ENCODE measurements at places on chromosomes 1 and 21.

- no peak for DNase-seq
These were observed 12.8 kb upstream of the CAMK1G start for GRCh38 chr1:209570743-209571142.

- DNase-seq = no peak
These were observed 40.9 kb downstream of the SYT6 start for GRCh38 chr1:114112775-114113174.

DNA sequence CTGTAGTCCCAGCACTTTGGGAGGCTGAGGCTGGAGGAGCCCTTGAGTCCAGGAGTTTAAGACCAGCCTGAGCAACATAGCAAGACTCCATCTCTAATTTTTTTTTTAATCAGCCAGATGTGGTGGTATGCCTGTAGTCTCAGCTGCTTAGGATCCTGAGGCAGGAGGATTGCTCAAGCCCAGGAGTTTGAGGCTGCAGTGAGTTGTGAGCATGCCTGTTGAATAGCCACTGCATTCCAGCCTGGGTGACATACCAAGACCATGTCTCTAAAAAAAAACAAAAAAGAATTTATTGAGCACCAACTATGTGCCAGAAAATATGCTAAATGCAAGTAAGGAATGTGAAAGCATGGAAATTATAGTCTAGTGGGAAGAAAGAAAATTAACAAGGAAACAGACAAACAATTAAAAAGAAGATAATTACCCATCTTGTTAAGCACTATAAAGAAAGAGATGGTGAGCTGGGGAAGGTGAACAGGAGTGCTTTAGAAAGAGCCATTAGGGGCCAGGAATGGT, 104.0 kb upstream of the ZNF678 start:
- no peak for DNase-seq

- DNase-seq = no peak
These were observed 334.3 kb upstream of the LRRC7 start for GRCh38 chr1:69233463-69233862.

- DNase-seq = no peak
These were observed 29.7 kb downstream of the PBX1 start for GRCh38 chr1:164588516-164589341.

DNA sequence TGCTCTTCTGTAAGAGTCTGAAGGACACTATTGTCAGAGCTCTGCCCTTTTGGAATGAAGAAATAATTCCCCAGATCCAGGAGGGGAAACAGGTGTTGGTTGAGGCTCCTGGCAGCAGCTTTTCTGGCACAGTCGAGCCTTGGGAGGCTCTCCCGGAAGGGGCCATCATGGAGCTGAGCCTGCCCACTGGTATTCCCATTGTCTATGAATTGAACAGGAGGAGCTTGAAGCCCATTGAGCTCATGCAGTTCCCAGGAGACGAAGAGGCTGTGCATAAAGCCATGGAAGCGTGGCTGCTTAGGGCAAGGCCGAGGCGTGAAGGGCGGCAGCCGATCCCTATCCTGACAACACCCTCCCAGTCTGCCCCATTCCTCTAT, 26.6 kb downstream of the UBE4B start:
- no peak for DNase-seq

DNA sequence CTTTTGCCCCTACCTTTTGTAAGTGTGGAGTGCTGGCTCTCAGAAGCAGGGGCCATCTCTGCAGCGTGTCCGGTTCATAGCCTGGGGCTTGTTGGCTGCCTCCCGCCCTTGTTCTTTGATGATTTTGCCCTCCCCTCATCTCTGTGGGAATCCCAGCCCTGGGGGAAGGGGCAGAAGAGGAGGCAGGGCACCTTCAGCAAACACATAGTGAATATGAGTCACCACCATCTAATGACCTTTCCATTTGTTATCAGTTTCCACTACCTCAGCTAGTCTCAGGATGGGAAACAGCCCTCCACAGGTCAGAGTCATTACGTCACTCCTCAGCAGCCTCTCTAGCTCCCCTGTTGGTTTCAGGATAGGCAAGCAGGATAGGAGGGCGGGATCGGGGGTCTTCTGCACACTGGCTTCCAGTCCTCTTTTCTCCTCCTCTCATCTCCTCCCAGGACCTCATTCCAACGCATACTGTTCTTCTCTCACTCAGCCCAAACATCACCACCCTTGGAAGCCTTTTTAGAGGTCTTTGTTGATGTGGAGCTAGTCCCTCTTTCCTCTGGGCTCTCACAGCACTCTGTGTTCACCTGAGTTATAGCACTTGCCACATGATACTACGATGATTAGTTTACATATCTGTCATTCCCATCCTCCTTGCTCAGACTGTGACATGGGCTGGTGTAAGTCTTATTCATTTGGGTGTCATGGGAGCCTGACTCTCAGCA, 15.8 kb downstream of the GADD45A start:
- no peak for DNase-seq

DNA sequence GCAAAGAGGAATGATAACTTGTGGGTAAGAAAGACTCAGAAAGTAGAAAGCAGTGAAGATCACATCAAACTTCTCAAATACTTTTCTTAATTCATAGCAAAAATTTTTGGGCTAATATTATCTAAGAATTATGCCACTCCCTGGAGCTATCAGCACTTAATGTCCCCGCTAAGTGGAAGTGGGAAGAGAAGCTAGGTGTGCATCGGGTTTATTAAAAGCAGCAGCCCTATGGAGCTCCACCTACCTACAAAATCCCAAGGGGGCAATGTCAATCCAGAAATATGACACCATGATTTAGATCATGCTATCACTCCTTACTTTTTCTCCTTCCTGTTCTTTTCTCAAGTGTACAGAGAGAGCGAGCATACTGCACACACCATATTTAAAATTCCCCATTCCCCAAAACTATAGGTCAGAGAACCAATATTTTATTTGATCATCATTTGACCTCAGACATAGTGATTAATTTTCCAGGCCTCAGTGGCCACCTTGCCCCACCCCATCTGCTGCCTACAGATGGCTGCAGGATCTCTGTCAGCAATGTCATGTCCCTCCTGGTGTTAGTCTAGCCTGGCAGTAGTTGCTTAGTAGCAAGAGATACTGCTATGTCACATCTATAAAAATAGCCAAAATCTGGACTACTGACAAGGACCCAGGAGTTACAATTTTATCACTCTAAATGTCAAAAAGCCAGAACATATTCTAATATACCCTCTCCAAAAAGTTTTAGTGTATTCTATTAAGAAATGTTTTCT, 66.6 kb downstream of the MAP3K21 start:
- no peak for DNase-seq

GRCh38 chr1:3064296-3064850, 4.6 kb upstream of the PRDM16 start:
- DNase-seq = no peak

- no peak for DNase-seq
These were observed 258.8 kb upstream of the NCAM2 start for GRCh38 chr21:20739421-20739820.

DNA sequence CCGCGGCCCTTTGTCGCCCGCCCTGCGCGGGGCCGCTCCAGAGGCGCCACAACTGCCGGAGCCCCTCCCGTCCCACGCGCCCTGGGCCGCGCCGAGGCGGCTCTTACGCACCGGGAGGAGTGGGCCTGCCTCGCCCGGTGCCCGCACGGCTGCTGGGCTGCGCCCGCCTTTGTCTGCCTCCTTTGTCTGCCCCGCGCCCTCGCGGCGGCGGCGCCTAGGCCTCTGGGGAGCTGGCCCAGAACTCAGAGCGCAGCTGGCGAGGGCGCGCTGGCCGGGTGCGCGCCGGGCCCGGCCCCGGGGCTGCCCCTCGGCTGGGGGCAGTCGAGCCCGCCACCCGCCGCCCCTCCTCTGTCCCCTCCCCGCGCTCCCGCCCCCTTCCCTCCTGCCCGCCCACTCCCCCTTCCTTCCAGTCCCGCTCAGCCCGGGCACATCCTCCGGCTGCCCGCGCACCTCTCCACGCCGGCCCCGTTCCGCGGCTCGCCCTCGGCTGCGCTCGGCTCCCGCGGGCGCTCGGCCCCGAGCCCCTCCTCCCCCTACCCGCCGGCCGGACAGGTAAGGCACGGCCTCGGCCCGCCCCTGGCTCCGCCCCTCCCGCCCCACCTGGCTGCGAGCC, at the start of gene DRAXIN:
Gene DRAXIN (plus strand): TSS at position 409 of the 613 bp plus-strand sequence. CDS start 14,549 bp downstream, outside the sequence.
- DNase-seq = no peak

DNA sequence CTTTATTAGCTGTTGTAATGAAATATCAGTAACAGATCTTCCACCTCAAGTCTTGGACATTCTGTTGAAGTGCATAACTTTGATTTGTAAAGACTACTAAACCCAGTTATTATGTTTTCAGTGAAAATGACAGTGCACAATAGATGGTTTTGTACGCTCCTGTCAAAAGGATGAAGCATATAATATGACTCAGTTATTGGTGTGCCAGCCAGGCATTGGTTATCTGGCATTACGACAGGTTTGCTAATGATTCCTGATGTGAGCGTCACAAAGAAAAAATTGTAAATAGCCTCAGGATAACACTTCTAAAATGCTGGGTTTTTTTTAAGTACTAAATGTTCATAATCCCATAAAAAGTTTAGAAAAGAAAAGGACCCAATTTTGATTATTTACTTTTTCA, 147.9 kb downstream of the MAGI3 start:
- DNase-seq = no peak

DNA sequence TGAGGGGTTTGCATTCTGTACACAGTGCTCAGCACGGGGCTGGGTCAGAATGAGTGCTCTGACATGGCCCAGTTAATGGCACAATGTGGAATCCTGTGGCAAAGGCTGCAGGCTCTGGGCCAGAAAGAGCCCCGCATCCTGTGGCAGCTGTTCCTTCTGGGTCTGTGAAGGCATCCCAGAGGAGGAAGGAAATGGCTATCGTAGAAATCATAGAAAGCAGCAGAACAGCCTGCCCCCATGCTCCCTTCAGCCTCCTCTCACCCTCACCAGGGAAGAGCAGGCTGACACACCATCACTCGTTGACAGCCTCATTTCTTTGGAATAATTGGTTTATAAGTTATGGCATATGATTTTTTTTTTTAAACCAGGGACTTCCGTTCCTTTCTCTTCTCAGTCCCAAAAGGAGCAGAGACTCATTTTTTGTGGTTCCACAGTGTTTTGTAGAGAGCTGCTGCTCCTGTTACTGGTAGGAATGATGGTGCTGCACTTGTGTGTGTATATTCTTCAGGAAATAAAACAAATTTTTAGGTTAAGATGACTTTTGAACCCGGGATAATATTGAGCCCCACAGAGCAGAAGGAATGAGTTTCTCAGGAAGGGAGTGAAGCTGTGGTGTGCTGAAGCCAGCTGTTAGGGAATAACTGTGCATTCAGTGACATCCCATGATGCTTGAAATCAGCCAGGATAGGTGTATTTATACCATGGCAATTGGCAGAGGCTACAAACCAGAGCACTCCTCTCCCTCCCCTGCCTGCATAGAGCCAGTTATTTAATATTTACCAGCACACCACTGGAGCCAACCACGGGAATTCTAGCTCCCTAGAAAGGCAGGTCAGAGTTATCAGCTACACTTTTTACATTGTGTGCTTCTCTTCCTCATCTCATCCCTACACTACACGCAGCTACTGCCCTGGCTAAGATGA, 32.0 kb downstream of the PLXNA2 start:
- no peak for DNase-seq

DNA sequence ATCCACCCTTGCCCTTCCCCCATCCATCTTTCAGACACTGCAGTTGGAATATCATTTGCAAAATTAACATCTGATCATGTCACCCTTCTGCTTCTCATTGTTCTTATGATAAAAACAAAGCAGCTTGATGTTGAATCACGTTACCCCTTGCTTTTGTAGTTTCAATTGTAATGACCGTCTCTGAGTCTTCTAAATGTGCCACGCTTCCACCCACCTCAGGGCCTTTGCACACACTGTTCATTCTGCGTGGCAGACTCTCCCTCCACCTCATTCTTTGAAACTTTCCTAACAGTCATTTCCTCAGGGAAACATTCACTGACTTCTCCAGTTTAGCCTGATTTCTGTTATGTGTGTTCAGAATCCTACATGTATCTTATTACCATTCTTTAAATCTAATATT, 143.6 kb upstream of the LMO4 start:
- no peak for DNase-seq

- DNase-seq = no peak
These were observed 85.0 kb downstream of the TPR start for GRCh38 chr1:186289943-186290545.

- peak; percentile 39 for DNase-seq
These were observed 3.5 kb upstream of the RAP1A start for GRCh38 chr1:111615870-111616715.

DNA sequence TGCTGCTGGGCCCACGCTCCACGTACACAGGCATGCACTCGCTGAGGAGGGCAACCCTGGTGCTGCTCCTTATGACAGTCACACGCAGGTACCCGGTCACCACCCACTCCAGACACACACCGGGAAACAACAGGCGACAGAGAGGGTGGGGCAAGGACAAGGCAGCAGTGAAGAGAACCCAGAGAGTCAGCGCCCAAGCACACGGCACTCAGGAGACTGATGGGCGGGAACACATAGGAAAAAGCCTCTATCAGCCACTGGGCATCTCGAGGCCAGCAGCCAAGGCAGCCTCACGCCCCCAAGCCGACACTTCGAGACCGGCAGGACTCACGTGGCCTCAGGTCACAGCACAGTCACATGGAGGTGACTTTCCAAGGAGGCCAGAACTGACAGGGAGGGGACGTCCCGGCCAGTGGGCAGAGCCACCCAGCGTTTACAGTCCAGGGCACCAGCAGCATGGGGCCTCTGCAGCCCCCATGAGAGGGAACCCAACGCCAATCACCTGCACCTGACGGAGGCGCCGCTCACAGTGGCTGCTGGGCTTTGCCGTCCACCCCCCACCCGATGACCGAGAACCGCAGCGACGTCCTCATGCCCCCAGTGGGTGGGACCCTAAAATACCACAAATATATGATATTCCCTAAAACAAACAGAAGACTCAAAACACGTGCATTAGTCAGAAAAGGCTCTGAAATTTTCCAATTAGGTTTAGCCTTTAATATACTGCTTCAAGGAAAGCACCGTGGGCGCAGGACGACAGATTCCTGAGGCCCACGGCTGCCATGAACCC, 19.7 kb downstream of the PTTG1IP start:
- DNase-seq = no peak

DNA sequence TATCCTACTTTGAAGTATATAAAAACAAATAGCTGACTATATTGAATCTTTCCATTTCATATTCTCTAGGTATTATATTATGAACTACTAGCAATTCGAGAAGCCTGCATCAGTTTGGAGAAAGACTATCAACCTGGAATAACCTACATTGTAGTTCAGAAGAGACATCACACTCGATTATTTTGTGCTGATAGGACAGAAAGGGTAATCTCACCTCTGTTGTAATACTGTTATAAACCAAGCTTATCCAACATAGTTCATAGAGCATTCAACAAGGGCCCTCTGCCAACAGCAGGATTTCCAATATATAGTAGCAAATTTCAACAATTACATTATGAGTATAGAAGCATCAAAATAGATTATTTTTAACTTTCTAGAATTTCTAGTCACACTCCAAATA, 43.7 kb upstream of the TEKT2 start:
- DNase-seq = no peak
